Stimulated activated CD8-positive, alpha-beta memory T cell treated with anti-CD3 and anti-CD28 coated beads, Interleukin-7, amount 100 ng/mL, for 24 hours (primary cell): ENCODE measurements at places on chromosomes 3 and 15.

GRCh38 chr15:72206677-72207000, 9.1 kb upstream of the GRAMD2A start:
- DNase-seq, result no peak

GRCh38 chr3:27387625-27388024, 18.4 kb upstream of the NEK10 start:
- DNase-seq, result no peak

- no peak for DNase-seq
Measured at GRCh38 chr3:192449036-192449435, 278.3 kb downstream of the FGF12 start.

DNA sequence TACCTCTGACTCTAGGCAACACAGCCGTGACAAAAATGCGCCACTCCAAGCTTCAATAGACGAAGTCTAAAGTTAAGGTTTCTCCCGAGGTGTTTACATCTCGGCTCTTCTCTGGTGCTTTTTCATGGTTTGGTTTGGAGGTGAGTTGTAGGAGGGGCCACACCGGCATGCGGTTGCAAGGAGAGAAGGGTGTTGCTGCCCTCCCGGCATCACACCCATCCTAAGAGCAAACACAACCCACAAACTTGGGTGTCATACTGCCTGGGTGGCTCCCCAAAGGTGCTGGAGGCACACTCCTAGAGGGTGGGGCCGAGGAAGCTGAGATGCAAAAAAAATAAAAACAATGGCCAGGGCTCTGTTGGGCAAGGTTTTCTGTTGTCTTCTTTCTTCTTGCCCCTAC, 225.2 kb upstream of the ICE2 start:
- DNase-seq, result no peak

GRCh38 chr3:59290358-59290757, 240.5 kb upstream of the CFAP20DC start:
- no peak for DNase-seq

GRCh38 chr3:155352900-155353490, 59.5 kb upstream of the STRIT1 start:
- DNase-seq, result no peak

DNA sequence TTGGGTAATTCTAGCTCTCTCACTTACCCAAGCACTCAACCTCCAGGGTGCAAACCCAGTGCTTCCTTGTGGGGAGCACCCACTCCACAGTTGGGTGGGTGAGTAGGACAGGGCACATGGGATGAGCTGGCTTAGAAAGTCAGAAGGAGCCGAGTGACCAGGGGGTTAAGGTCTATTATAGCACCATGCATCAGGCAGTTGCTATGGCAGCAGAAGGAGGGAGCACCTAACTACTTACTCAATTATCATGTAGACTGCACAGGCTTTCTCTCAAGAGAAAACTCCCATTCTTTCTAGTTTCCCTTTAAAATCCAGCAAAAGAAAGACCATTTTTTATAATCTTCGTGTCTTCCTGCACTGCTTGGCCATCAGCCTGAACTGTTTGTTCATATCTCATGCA, 163.0 kb downstream of the OCA2 start:
- DNase-seq, result no peak

DNA sequence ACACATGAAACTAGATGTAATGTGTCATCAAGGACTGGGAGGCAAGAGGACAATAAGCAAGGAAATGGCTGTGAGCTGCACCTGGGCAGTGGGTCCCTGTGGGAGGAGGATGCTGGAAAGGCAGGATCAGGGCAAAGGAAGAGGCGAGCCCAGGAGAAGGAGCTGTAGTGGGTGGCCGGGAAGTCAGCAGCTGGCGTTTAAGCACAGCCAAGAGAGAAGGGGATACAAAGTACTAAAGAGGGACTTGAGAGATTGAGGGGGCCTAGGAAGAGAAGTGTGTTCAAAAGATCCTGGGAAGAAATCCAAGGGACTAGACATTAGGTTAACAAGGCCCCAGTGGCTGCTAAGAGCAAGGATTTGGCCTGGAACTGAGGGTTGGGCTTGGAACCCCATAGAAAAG, 188.5 kb upstream of the SLC24A5 start:
- DNase-seq, result no peak

DNA sequence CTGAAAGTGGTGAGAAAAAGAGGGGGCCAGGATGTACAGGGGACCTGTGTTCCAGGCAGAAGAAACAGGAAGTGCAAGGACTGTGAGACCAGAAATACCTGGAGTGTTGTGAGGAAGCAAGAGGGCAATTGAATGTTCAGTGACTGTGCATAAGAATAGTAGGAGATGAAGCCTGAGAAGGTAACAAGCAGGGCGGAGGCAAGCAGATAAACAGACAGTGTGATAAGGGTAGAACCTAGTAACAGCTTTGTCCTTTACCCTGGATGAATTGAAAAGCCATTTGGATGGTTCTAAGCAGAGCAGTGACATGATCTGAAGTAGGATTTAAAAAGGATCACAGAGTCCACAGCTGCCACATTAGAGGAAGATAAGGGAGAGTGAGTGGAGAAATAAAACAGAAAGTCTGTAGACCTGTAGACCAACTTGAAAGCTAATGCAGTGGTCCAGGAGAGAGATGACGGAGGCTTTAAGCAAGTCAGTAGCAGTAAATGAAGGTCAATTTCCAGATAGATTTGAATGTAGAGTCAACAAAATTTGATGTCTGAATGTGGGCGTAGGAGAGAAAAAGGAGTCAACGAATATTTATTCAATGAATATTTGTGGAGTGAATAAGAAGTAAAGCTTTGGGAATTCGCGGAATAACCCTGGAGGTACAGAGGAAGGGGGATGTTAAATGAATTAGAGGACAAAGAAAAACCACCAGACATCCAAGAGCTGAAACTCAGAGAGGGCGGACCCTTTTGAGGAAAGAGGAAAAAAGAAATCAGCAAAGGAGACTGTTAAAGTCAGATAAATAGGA, 4.2 kb upstream of the PLOD2 start:
- DNase-seq, result no peak

- no peak for DNase-seq
Measured at GRCh38 chr15:35061161-35061824, 23.8 kb downstream of the NANOGP8 start.

DNA sequence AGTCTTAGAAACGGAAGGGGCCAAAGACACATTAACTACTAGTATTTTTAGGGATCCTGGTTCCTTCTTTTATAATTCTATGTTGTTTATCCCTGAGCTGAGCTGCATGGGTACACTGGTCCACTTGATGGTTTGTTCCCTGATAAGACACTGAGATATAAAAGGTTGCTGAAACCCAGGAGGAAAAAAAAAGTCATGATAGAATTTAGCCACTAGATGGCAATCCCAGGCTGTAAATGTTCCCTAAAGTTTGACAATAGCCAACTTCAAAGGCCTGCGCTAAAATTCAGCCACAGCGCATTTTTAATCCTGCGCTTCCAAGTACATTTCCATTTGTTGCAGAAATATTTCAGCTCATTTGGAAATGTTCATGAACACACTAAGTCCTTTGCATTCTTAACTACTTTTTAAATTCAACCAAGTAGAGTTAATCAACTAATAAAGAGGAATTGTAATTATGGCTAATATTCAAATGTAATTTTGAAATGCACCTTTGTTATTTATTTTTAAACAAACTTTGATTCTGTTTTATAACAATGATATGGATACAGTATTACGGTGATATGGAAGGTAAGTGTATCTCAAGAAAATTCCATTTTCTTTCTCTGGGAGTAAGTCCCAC, 249.3 kb upstream of the FEZF2 start:
- no peak for DNase-seq

- no peak for DNase-seq
Measured at GRCh38 chr3:34183114-34183513, 384.7 kb downstream of the PDCD6IP start.
